ENCODE measurements at places on chromosomes 12 and 14. TPM values are rescaled to one million over a fixed set of nuclear protein-coding genes. Genes with fewer than 3 reads are reported as not detected.

SYT1 gene
- 5.8 TPM for total RNA-seq

PPP1R1A gene
- total RNA-seq: not detected

ALDH6A1 gene
- total RNA-seq: 24.5 TPM

CLEC1B gene
- total RNA-seq: not detected

CACNA1C gene
- total RNA-seq: 5.9 TPM

DACT1 gene
- total RNA-seq: 16.9 TPM

TMEM52B gene
- total RNA-seq: under 0.01 TPM

RASSF9 gene
- 0.85 TPM for total RNA-seq

CLMN gene
- total RNA-seq: 3.9 TPM

SPTB gene
- total RNA-seq: under 0.01 TPM

SLC5A8 gene
- not detected for total RNA-seq

PIWIL1 gene
- total RNA-seq: not detected

DHRS2 gene
- 0.19 TPM for total RNA-seq

RIN3 gene
- 1.3 TPM for total RNA-seq

CMA1 gene
- total RNA-seq: not detected

COL2A1 gene
- under 0.01 TPM for total RNA-seq

ALDH1L2 gene
- 74.4 TPM for total RNA-seq

PHLDA1 gene
- total RNA-seq: 78.9 TPM

RPL10L gene
- not detected for total RNA-seq

LRRC10 gene
- not detected for total RNA-seq

SYNDIG1L gene
- under 0.01 TPM for total RNA-seq

RASAL1 gene
- total RNA-seq: not detected

LRTM2 gene
- not detected for total RNA-seq

FANCM gene
- 12.5 TPM for total RNA-seq

PRH2 gene
- not detected for total RNA-seq

INSM2 gene
- not detected for total RNA-seq

CLEC14A gene
- 8.2 TPM for total RNA-seq

SRRM4 gene
- not detected for total RNA-seq

MSI1 gene
- total RNA-seq: not detected

DPPA3 gene
- total RNA-seq: not detected

EML5 gene
- under 0.01 TPM for total RNA-seq

HAL gene
- under 0.01 TPM for total RNA-seq

GIT2 gene
- total RNA-seq: 35.5 TPM

RALGAPA1 gene
- total RNA-seq: 21.7 TPM

WASHC3 gene
- total RNA-seq: 101 TPM

SLC10A1 gene
- total RNA-seq: not detected

STRAP gene
- total RNA-seq: 59.2 TPM

MYBPC1 gene
- total RNA-seq: not detected

KIF5A gene
- 0.28 TPM for total RNA-seq

C1QL4 gene
- 0.38 TPM for total RNA-seq

MYF6 gene
- total RNA-seq: not detected

MAP1LC3B2 gene
- total RNA-seq: 0.28 TPM

KLRC2 gene
- total RNA-seq: not detected

FGF23 gene
- under 0.01 TPM for total RNA-seq

NPFF gene
- total RNA-seq: not detected

TAS2R9 gene
- not detected for total RNA-seq

CLEC6A gene
- not detected for total RNA-seq

All from regular cardiac myocyte (primary cell).